ENCODE measurements at places on chromosomes 11 and 22.

DNA sequence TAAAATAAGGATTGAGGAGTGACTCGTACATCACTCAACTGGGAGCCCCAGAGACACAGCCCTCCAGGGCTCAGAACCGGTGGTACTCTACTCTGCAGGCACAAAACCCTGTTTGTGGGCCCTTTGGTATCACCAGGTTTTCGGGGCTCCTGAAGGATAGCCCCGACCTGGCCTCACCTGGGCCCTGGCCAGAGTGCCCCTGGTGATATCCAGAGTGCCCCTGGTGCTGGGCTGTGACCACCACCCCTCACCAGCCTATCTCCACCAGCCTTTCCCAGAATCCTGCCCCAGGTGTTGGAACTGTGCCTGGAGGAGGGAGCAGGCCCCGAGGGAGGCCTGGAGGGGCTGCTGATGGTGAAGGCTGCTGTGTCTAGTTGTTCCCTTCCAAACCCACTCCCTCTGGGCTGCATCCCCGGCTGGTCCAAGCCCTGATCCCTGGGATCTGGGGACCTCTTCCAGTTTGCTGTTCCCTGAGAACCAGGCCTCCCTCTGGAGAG lies 2.2 kb upstream of the GGT5 start:
- DNase-seq = no peak

- DNase-seq = no peak
These were observed 43.1 kb downstream of the SCGB1A1 start for GRCh38 chr11:62461740-62462507.

GRCh38 chr11:16773981-16774935 lies 35.8 kb downstream of the C11orf58 start:
- no peak for DNase-seq

GRCh38 chr11:34427186-34427805 lies 11.4 kb upstream of the CAT start:
- peak; percentile 62 for DNase-seq

DNA sequence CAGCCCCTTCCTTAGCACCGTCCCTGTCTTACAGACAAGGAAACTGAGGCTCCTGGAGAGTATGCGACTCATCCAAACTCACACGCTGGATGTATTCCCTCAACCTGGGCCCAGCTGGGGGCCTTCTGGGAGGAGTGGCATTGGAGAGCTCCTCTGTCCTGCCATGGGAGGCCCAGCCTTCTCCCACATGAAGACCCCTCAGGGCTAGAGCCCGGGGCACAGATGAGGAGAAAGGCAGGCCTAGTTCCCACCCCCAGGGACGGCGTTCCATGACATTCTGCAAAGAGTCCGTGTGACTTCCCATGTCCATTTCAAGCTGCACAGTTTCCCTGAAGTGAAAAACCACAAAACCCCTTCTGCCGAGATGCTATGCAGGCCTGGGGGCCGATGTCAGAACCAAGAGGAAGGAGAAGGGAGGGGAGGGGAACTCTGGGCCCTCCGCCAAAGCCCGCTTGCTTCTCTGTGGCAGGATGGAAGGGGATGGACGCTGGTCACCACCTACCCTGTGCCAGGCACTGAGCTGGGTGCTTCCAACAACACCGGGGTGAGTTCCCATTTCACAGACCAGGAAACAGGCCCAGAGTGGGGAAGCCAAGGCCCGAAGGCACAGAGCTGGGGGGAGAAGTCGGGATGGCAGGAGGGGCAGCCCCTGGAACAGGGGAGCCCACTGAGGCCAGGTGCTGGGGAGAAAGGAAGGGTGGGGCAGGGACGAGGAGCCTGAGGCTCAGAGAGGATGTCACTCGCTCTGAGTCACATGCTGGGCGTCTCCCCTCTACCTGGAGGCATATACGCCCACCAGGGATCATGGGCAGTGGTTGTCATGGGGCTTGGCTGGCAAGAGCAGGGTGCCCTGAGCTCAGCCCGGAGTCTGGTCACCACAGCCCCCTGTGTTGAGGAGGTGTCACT lies 15.7 kb downstream of the RAC2 start:
- no peak for DNase-seq

DNA sequence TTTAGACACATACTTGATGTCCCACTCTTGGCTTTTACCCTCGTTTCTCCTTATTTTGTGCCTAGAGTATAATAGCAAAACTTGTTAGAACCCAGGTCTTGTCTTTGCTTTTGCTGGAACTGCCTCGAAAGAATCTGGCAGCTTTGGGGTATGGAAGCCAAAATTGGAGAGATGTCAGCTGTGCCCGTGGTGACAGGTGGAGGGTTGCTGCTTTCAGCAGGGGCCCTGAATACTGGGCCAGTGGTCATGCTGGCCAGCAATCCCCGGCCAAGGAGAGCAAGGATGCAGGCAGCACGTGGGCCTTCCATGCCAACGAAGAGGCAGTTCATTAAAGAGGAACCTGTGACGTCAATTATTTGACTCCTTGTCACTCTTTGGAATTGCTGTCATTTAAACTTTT lies 181.1 kb downstream of the HIPK3 start:
- no peak for DNase-seq

DNA sequence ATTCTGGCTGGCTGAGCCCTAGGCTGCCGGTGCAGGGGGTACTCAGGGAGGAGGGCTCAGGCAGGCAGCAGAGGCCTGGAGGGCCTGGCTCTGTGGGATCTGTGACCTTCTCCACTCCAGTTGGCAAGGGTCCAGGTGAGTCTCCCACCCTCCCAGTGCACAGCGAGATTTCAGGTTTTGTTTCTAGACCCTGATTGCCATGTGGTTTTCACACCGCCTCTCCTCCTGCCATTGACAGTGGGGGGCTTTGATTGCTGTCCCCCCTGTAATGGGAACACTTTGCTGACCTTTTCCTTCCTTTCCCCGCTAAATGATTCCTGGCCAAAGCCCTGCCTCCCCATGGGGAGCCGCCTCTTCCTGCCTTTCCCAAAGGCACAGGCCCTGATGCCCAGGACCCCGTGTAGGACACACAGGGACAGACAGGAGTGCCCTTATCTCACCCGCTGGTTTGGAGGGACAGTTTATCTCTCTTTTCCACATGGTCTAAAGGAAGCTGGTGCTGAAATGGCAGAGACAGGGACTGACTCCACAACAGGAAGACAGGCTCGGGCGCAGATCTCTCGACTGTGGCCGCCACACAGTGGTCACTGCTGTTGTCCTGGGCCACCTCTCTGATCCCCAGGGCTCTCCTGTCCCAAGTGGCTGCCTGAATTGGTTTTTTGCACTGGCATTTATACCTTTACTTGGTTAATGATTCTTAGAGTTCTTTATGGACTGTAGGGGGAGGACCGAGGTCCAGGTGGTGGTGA lies 43.4 kb downstream of the BCR start:
- DNase-seq = no peak

- DNase-seq = no peak
These were observed 64.5 kb upstream of the PHOX2A start for GRCh38 chr11:72308226-72309073.

DNA sequence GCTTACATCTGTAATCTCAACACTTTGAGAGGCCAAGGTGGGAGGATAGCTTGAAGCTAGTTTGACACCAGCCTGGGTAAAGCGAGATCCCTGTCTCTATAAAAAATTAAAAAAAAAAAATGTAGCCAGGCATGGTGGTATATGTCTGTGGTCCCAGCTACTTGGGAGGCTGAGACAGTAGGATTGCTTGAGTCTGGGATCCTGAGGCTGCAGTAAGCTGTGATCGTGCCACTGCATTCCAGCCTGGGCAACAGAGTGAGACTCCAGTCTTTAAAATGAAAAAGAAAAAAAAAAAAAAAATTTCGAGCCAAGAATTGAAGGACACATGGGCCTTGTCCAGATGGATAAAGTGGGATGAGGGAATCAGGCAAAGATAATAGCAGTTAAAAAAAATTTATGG lies 62.5 kb downstream of the MTMR3 start:
- no peak for DNase-seq

DNA sequence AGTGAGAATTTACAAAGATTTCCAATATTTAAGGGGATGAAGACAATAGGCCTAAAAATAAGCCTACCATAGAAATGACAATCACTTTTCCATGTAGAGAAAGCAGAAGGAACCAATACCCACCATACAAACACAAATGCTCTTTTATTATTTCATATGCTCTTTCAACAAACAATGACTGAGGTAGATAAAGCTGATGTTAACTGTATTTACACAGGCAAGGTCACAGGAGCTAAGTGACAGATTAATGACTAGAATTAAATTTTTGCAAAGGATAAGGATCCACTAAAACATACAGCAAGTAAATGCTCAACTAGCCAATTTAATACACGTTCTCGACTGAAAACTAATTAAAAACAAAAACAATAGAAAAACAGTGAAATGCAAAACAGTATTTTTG lies 34.2 kb downstream of the PICALM start:
- DNase-seq = no peak

GRCh38 chr11:65236194-65237059 lies 25.3 kb upstream of the POLA2 start:
- DNase-seq = no peak

- no peak for DNase-seq
These were observed 27.8 kb upstream of the AMOTL1 start for GRCh38 chr11:94740083-94741021.

- no peak for DNase-seq
These were observed 654 bp downstream of the TMEM86A start for GRCh38 chr11:18699269-18699596.

DNA sequence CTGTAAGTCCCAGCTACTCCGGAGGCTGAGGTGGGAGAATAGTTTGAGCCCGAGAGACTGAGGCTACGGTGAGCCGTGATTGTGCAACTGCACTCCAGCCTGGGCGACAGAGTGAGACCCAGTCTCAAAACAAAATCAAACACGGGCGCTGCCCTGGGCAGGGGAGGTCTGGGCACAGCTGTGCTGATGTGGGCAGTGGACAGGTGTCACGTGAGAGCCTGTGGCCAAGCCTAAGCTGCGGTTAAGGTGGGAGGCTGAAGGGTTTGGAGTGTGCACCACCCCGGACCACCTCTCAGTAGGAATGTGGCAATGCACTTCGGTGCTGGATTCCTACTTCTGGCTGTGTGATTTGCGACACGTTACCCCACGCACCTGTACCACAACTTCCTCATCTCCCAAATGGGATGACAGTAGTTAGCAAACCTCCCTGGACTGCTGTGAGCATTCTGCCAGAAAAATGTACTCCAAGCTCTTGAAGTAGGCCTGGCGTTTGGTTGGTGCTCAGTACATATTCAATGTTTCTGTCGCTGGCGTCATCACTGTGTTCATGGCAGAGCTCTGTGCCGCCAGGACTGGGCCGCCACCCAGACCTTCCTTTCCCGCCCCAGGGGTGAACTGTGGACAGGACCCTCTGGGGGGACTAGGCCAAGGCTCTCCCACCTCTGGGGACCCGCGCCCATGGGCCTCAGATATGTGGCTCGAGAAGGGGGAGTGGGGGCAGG lies 807 bp upstream of the ZNF74 start:
- no peak for DNase-seq

DNA sequence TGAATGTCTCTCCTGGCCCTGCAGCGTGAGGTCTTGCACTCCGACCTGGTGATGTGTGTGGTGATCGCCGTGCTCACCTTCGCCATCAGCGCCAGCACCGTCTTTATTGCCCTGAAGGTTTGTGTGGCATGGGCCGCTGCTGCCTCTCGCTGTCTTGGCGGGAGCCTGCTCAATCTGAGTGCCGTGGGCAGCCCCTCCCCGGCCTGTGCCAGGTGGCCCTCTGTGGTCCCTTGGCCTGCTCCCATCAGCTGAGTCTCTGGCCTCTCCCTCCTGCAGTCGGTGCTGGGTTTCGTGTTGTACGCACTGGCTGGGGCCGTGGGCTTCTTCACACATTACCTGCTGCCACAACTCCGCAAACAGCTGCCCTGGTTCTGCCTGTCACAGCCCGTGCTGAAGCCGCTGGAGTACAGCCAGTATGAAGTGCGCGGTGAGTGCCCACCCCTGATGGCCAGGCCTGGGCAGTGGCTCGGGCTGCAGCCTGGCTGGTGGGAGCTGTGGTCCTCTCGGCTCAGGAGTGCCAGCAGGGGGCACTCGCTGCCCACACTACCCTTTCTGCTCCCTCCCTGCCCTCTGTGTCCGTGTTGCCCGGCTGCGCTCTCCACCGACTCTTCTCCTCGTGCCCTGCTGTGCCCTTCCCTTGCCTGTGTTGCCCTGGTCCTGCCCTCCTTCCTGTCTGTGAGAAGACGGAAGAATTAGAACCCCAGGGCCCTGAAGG lies 10.2 kb downstream of the PCNX3 start:
- peak; percentile 61 for DNase-seq

DNA sequence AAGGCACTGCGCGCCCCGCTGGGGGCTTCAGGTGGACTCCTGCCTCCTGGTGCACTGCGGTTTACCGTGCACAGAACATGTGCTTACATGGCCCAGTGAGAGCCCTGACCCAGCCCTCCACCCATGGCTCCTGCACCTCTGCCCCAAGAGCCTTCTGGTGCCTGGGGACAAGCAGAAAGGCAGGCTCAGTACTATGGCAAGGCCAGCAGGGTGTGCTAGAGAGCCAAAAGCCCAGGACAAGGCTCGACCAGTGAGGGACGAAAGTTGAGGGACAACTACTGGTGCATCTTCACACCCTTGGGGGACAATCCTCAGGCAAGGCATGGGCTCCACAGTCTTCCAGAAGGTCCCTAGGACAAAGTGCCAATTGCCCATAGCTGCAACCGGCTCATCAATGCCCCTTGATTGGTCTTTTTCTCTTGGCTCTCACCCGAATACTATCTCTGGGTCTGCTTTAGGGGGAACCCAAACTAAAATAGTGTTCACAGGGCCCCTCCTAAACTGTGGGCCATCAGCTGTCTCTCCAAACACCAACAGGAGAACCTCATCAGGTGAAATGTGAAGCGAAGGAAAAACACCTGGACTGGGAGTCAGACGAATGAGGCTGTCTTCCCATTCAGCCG lies 13.5 kb downstream of the PGA5 start:
- peak; percentile 85 for DNase-seq

- DNase-seq = no peak
These were observed 19.5 kb upstream of the WNT7B start for GRCh38 chr22:45996241-45997076.

- DNase-seq = no peak
These were observed 36.5 kb downstream of the SYTL2 start for GRCh38 chr11:85774256-85775101.

- DNase-seq = no peak
These were observed 1.5 kb upstream of the IL17REL start for GRCh38 chr22:50014053-50014501.

DNA sequence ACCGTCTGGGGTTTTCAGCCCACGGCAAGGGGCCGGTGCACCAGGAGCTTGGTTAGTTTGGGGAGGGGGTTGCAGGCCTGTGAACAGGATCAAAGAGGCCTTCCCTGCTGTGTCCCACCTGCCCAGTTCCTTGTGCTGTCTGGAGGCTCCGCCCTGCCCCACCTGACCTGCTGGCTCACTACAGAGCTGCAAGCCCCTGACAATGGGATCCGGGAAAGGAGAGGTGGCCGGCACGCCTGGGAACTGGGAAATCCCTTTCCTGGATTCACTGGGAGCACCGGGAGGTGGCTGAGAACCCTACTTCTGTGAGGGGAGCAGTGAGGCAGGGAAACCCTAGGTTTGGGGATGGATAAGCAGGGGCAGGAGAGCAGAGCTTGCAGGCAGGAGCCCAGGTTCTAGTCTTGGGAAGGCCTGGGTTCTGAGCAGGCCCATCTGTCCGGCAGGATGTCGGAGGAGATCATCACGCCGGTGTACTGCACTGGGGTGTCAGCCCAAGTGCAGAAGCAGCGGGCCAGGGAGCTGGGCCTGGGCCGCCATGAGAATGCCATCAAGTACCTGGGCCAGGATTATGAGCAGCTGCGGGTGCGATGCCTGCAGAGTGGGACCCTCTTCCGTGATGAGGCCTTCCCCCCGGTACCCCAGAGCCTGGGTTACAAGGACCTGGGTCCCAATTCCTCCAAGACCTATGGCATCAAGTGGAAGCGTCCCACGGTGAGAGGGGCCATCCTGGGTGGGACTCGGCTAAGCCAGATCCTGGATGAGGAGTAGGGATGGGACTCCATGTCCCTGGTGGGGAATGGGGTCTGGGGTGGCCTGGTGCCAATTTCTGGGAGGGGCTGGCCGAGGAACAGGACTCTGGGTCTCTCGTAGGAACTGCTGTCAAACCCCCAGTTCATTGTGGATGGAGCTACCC lies 786 bp downstream of the CAPN1 start:
- no peak for DNase-seq
